Fibroblast of skin of abdomen (primary cell): ENCODE measurements at places on chromosomes 11 and 22.

DNA sequence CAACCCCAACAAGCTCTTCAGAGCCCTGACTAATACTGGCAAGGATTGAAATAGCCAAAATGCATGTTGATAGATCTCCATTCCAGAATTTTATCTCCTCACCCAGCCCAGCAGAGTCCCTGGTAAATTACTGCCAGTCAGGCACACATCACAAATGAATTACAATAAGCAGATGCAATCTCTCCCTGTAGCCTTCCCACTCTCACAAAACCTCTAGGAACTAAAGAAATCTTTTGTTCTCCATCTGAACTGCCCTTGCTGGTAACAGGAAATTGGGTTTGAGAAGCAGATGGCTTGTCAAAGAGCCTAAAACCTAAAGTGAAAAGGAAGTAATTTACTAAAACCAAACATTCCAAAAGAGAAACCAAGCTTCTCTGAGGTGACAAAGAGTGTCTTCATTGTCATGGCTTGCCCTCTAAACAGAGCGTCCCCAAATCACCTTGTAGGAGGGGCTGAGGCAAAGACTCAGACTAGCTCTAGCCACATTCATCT lies 59.5 kb downstream of the FAM168A start:
- DNase-seq: peak; percentile 10

DNA sequence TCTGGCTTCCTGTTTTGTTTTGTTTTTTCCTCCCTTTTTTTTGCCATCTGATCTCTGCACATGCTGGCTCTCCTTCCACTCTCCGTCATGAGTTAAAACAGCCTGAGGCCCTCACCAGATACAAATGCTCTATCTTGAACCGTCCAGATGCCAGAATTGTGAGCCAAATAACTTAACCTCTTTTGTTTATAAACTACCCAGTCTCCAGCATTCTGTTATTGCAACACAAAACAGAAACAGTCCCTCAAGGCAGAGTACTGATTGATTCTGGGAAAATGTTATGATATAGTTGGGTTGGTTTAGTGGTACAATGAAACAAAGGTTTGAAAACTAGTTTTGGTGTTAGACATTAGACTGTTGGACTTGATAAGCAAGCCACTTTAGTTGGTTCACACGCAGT lies 1390.0 kb upstream of the RAG2 start:
- DNase-seq: peak; percentile 6

DNA sequence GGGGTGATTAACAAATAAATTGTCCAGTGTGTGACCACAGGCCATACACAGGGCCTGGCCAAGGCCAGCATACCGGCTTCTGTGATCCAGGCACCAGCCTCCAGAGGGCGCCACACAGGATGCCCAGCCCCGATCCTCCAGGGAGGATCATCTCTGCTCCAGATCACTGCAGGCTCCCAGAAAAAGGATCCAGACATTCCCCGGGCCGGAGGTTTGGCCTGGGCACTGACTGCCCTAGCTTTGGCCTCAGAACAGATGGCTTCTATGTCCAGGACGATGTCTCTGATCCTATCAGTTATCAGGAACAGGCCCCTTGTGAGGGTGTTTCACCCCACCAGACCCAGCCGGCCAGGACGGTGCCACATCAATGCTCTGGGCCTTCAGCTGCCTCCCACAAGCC lies 74.5 kb upstream of the LMO1 start:
- peak; percentile 10 for DNase-seq

DNA sequence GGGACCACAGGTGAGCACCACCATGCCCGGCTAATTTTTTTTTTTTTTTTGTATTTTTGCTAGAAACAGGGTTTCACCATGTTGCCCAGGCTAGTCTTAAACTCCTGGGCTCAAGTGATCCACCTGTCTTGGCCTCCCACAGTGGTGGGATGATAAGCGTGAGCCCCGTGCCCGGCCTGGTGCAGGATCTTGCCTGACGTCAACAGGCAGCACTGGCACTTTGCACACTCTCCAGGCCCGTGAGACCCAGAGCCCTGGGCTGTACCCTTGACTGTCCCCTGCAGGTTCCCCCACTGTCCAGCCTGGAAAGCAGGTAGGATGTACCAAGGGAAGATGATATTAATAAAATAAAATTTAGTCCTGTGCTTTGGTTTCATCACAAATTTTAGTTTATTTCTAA lies 29.1 kb upstream of the PANX2 start:
- no peak for DNase-seq

GRCh38 chr11:46105926-46106325 lies 15.3 kb downstream of the PHF21A start:
- no peak for DNase-seq
